ENCODE measurements at places on chromosomes 1 and 21.

DNA sequence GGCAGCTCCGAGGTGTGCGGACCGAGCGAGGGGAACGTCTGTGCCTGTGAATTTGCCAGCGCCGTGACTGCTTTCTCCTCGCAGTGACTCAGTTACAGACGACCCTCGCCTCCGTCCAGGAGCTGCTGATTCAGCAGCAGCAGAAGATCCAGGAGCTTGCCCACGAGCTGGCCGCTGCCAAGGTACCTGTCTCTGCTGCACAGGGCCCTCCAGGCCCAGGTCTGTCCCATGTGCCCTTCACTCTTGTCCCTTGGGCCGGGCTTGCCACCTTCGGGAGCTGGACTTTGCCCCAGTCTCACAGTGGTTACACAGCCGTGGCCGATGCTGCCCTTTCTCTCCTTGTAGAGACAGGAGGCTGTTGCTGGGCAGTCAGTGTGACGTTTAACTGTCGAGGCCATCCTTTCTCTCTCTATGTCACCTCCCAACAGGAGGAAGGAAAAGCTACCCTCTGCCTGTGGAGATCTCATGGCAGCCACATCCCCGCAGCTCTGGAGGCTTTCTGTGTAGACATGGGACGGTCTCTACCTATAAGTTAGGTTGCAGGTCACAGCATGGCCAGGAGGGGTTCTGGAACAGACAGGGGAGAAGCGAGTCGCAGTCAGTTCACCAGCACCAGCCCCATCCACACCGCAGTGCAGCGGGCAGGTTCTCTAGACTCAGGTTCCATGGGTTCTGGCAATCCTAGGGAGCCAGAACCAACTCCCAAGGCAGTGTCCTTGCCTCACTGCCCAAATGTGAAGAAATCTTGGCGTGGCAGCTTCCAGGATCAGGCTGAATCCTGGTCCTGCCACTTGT is 149.7 kb downstream of the PEX14 start:
- no peak for DNase-seq

- no peak for DNase-seq
These were observed 18.9 kb downstream of the PGBD2 start for GRCh38 chr1:248924696-248925532.

GRCh38 chr1:42453386-42453785 is 2.4 kb downstream of the ZMYND12 start:
- no peak for DNase-seq

GRCh38 chr1:69947837-69948236 is 257.5 kb downstream of the LRRC40 start:
- no peak for DNase-seq

- DNase-seq, result no peak
These were observed 23.9 kb upstream of the SLC44A3 start for GRCh38 chr1:94796266-94796665.

GRCh38 chr1:175120511-175120910 is 52.9 kb downstream of the TNN start:
- no peak for DNase-seq

- no peak for DNase-seq
These were observed 78.2 kb upstream of the SDC3 start for GRCh38 chr1:30986755-30987154.
